ENCODE measurements at places on chromosomes 12 and 14.
A peak's percentile ranks its signal among the peaks of the same experiment; 100 is the strongest.

DNA sequence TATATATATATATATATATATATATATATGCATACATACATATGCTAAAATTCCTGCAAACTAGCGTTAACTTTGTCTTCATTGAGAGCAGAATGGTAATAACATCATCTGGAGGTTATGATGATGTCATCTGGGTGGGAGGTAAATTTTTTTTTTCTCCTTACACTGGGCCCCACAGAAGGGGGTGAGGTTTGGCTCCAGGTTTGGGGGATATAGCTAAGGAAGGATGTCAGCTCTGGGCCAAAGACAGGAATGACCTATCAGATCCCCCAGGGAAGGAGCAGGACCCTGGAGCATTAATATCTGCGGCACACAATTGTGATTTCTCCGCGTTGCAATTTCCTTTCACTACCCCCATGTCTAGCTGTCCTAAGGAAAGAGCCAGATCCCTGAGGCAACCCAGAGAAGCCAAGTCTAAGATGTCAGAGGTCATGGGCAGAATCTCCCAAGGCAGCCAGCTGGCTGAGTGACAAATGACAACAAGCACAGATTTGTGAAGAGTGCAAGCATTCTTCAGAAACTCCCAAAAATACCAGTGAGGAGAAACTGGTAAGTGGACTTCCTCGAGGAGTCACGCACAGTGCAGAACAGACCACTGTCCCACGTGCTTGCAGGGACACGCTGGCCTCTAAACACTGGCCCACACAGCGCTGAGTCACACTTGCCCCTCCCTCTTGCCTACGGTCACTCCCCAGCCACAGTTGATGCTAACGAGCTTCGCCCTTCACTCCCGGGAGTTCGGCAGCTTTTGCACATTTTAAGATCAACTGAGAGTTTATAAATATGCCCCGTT lies 9.9 kb downstream of the UBC start:
- DNase-seq: peak; percentile 80

DNA sequence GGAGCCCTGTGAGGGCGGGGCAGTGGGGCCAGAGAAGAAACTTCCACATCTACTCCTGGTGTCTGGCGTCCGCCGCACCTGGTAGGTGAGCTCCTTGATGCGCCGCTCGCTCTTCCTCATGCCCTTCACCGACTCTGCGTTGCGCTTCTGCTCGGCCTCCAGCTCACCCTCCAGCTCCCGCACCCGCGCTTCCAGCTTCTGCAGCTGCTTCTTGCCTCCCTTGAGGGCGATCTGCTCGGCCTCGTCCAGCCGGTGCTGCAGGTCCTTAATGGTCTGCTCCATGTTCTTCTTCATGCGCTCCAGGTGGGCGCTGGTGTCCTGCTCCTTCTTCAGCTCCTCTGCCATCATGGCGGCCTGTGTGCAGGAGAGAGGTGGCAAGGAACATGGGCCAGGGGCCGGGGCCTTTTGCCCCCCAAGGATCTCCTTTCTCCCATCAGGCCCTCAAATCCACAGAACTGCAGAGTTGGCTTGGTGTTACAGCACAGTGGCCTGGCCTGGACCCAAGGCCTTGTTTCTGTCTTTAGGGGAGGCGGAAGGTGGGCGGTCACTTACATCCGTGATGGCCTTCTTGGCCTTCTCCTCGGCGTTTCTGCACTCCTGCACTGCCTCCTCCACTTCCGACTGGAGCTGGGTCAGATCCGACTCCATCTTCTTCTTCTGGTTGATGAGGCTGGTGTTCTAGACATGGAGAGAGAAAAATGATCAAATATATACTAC lies 7.7 kb downstream of the CMTM5 start:
- DNase-seq: no peak

- peak; percentile 49 for DNase-seq
Observed at GRCh38 chr14:59254146-59254910, 65.9 kb downstream of the DAAM1 start.

DNA sequence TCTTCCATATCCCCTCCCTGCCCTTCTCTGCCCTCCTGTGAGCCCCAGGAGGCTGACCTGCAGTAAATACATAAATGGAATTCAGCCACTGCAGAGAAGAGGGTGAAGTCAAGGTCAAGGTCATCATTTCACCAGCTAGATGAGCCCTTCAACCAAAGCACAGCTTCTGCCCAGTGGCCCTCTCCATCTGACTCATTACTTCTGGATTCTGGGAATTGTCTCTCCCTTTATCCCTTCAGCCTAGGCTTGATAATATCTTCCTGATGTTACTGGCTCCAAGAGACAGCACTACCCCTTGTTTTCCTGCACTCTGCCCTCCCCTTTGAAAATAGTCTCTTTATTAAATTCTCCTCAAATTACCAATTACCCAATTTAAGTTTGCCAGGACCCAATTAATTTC lies 64.5 kb downstream of the TTC9 start:
- no peak for DNase-seq

DNA sequence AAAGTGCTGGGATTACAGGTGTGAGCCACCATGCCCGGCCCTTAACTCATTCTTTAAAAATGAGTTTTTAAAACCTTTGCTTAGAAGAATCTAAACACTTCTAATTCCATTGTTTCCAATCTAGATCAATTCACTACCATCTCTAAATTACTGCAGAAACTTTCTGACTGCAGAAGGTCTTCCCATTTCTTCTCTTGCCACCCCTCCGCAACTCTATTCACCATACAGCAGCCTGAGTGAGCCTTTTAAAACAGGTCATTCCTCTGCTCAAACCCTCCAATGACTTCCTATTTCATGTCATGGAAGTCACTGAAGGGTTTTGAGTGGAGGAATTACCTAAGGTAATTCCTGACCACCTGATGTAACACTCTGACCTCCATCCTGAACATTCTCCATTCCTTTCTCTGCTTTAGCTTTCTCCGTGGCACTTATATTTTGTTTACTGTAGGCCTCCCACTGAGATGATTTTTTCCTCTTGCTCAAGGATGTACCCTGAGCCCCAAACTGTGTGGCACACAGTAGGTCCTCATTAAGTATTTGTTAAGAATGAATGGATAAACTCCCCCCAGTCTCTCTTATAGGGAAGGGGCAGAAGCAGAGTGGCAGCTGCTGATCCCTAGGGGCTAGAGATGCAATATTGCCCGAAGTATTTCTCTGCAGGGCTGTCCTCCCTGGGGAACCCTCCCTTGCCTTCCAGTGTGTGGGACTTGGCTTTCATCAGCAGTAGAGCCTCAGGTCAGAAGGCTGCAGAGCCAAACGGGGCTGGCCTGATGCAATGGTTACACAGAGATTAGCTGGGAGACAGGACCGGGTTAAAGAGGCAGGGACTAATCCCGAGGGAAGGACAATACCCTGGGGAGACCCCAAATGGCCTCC lies 1.2 kb downstream of the DDIT3 start:
- no peak for DNase-seq

GRCh38 chr14:52776816-52777215 lies 14.6 kb downstream of the GNPNAT1 start:
- DNase-seq: no peak

- DNase-seq: no peak
Observed at GRCh38 chr14:71885301-71885700, 46.9 kb upstream of the RGS6 start.

- peak; percentile 71 for DNase-seq
Observed at GRCh38 chr14:99427632-99428300, 52.9 kb downstream of the SETD3 start.

- DNase-seq: no peak
Observed at GRCh38 chr12:52191841-52192791, at the start of gene KRT80. Gene KRT80 (minus strand): TSS chr12:52192014. CDS start chr12:52191902, 112 bp downstream.

- DNase-seq: no peak
Observed at GRCh38 chr14:23469906-23470403, 452 bp downstream of the NGDN start.

- DNase-seq: no peak
Observed at GRCh38 chr14:72630374-72630773, 263.5 kb downstream of the DPF3 start.

GRCh38 chr12:110906516-110906915 lies 13.9 kb downstream of the MYL2 start:
- DNase-seq: no peak

- peak; percentile 47 for DNase-seq
Observed at GRCh38 chr12:128652136-128652751, 171.5 kb downstream of the SLC15A4 start.

DNA sequence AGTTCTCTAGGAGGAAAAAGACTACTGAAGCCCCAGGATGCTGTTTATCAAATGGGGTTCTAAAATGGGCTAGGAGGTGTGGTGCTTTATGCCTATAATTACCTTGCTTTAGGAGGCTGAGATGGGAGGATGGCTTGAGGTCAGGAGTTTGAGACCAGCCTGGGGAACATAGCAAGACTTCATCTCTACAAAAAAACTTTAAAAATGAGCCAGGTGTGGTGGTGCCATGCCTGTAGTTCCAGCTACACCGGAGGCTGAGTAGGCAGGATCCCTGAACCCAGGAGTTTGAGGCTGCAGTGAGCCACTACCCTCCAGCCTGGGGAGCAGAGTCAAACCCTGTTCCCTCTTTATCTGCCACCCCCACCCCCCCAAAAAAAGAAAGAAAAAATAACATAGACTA lies 23.3 kb upstream of the SLC2A3 start:
- no peak for DNase-seq

DNA sequence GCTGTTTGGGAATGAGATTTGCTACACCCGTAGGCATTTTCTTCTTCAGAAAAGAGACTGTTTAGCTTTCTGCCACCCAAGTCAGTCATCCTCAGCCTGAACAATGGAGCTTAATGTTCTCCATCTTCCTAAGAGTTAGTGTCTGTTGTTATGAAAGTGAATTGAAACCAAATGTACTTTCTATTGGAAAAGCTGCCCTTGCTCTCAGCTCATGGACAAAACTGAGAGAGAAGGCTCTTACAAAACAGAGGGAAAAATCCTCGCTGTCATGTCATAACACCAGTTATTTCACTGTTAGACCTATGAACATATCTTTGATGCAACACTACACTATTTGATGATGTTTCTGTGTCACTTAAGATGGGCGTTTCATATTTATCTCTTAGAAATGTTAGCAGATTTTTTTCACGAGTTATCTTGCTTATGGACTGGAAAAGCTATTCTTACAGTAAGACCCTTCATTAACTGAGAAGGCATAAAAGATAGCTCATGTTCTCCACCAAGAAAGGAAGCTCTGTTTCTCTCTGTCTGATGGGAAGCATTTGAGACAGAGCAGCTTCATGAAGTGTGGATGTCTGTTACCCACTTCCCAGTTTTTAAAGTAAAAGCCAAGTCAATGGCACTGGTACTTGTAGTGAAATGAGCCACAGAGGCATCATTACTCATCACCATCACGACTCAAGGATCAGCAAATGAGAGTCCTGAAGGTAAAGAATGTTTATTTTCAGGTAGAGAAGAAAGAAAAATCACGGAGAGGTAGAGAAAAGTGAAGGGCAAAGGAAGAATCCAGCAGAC lies 483.9 kb downstream of the ZFP36L1 start:
- no peak for DNase-seq

- peak; percentile 91 for DNase-seq
Observed at GRCh38 chr14:100116134-100116533, 43.3 kb downstream of the DEGS2 start.

GRCh38 chr12:6987956-6988553 lies 17.3 kb downstream of the EMG1 start:
- DNase-seq: no peak

GRCh38 chr14:60658909-60659585 lies 9.8 kb upstream of the SIX1 start:
- DNase-seq: no peak

GRCh38 chr12:11321980-11322379 lies 11.7 kb upstream of the PRB4 start:
- no peak for DNase-seq

- no peak for DNase-seq
Observed at GRCh38 chr12:118537481-118537917, 161.1 kb downstream of the SUDS3 start.

GRCh38 chr12:10331642-10332239 lies 24.1 kb downstream of the KLRD1 start:
- no peak for DNase-seq

DNA sequence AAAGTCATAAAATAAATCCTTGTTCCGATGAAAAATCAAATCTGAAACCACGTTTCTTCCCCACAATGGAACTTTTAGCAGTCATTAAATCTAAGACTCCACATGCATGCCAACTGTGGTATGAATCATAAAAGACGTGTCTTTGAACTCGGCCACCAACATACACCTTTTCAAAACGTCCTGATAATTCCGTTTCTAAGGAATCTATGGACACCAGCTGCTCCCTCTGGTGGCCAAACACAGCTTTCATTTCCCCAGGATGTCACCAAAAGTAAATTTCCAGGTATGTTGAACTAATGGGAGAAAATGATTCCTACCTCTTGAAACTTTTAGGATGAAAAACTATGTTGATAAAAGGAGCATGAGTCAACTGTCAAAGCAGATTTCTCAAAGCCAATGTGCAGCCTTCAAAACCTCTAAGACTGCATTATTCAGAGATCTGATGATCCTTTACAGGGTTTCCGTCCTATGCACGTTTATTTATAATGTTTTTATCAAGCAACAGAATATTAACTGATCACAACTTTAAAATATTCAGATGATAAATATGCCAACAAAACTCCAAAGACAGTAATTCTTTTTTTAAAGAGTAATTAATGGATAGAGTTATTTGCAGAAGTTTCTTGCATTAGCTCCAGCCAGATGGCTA lies 96.2 kb downstream of the CIT start:
- DNase-seq: peak; percentile 52

GRCh38 chr14:96391293-96392118 lies 422 bp upstream of the AK7 start:
- DNase-seq: peak; percentile 90

- peak; percentile 42 for DNase-seq
Observed at GRCh38 chr12:13135371-13136178, 32.1 kb upstream of the GSG1 start.

GRCh38 chr14:86790408-86791364 lies 1202.3 kb downstream of the GALC start:
- DNase-seq: no peak

- DNase-seq: peak; percentile 60
Observed at GRCh38 chr14:64636208-64636979, 67.8 kb upstream of the PLEKHG3 start.

- DNase-seq: no peak
Observed at GRCh38 chr12:92408072-92408900, 262.6 kb upstream of the BTG1 start.

- no peak for DNase-seq
Observed at GRCh38 chr12:45439039-45439438, 223.1 kb downstream of the ANO6 start.

DNA sequence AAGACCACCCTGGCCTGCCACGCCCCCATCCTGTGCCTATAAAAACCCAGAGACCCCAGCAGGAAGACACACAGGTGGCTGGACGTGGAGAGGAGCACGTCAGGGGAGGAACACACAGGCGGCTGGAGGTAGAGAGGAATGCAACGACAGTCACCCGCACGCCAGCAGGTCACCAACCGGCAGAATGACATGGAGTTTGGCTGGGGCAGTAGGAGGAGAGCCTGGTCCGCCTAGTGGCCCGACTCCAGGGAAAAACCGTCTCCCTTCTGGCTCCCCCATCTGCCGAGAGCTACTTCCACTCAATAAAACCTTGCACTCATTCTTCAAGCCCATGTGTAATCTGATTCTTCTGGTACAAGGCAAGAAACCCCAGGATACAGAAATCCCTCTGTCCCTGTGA lies 62.7 kb upstream of the KCNH3 start:
- no peak for DNase-seq

DNA sequence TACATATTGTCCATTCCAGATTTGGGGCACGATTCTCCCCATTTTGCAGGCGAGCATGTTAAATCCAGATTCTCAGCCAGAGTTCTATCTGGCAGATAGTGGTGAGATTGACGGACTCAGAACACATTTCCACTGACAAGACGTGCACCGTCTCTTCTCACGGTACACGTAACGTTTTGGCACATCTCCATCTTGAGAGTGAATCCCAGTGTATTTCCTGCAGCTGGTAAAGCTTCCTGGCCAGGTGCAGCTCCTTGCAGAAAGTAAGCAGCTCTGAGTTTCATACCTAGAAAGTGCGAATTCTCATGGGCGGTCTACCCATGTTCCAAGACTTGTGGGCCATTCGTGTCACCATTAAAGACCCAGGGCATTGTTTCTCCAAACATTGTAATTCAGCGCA lies 102.6 kb downstream of the TSPAN9 start:
- DNase-seq: no peak
